Hindlimb muscle (tissue), 1 donor: ENCODE measurements at places on chromosomes 13 and 19. TPM values are rescaled to one million over a fixed set of nuclear protein-coding genes. Genes with fewer than 3 reads are reported as not detected.

GRCh38 chr19:18586306-18586705, 2.3 kb upstream of the REX1BD start:
- DNase-seq, result no peak

DNA sequence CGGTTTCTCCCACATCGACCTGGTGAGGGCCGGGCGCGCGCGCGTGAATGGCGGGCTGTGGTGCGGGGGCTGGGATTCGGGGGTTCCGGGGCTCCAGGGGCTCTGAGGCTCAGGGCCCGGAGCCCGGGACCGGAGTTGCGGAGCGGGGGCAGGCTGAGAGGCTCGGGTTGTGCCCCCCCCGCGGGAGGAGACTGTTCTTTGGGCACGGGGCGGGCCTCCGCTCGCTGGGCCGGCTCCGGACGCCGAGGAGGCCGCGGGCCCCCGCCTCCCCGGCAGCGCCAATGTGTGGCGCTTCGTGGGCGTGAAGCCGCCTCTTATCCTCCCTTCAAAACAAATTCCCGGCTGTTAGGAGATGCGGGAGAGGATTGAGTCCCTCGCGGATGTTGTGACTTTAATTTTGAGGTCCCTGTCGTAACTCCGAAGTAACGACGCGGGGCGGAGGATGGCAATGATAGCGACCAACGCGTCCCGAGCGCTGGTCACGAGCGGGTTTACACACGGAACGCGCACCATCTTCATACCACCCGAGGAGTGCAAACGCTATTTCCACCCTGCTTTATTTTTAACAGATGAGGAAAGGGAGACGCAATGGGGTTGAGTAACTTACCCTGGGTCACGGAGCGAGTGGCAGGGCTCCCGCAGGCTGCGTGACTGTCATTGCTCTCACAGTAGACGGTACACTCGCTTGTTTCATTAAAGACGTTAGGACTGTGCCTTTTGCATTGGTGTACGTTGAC, 536 bp downstream of the UBA2 start:
- DNase-seq, result peak; percentile 35

DNA sequence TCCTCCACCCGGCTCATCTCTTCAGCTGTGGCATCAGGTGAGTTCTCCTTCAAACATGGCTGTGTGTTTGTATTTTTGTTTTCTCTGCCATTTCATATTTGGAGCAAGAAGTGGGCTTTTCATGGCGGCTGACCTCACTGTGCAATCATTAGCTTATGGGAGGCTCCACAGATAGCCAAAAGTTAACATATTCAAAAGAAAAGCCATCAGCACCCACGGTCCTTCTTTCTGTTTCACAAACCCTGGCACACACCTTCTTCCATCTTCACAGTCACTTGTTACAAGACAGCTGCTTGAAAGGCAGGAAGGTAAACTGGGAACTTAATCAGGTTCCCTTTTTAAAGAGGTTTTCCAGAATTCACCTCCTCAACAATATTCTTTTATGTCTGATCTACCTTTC, 69.3 kb upstream of the ATP12A start:
- DNase-seq, result no peak

- no peak for DNase-seq
Observed at GRCh38 chr13:42168496-42168895, 103.5 kb upstream of the AKAP11 start.

DNA sequence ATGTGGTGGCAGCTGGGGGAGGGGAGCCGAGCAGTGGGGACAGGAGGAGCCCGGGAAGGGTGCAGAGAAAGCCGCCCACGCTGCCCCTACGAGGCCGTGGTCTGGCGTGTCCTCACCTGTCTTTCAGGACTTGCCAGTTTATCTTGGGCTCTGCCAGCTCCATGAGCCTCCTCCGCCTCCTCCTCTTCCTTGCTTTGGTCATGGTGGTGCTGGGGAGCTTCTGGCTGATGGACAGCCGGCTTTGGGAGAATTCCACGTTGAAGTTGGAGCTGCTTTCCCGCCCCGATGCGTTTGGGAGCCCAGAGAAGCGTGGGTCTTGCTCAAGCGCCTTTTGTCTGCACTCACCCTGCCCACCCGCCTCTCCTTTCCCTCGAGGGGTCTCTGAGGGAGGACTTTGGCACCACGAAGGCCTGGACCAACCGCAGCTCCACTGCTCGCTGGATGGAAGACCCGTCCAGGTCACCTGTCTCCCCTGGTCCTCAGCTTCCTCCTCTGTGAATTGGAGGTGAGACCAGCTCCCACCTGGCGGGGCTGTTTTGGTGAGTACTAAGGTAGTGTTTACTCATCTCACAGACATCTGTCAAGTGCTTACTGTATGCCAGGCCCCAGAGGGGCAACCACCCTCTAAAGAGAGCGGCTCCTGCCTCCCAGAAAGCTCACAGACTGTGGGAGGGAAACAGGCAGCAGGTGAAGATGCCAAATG, 29.7 kb upstream of the MIER2 start:
- DNase-seq, result no peak

DNA sequence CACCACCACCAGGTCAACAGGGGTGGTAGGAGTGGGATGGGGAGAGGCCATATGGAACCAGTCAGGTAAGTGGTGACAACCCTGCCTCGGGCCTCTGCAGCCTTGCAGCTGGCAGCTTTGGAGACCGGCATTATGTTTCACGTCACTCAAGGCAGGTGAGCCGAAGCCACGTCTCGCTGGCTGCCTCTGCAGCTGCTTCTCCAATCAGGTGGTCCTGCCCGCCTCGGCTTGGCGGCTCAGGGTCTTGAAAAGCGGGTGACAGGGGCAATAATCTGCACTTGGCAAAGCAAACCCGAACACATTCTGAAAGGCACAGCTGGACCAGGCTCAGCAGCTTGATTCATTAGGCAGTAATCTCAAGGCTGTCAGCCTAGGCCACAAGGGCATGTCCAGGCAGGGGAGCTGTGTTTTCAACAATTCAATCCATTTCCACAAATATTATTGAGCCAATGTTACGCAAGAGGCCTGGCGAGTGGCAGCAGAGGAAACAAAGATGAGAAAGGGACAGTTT, 77.4 kb upstream of the PCDH8 start:
- DNase-seq, result no peak

- DNase-seq, result no peak
Observed at GRCh38 chr19:13229246-13229645, 79.0 kb downstream of the IER2 start.

- peak; percentile 35 for DNase-seq
Observed at GRCh38 chr19:17243830-17244617, 1.7 kb downstream of the NR2F6 start.

- DNase-seq, result no peak
Observed at GRCh38 chr19:32630338-32630737, 44.6 kb downstream of the ANKRD27 start.

DNA sequence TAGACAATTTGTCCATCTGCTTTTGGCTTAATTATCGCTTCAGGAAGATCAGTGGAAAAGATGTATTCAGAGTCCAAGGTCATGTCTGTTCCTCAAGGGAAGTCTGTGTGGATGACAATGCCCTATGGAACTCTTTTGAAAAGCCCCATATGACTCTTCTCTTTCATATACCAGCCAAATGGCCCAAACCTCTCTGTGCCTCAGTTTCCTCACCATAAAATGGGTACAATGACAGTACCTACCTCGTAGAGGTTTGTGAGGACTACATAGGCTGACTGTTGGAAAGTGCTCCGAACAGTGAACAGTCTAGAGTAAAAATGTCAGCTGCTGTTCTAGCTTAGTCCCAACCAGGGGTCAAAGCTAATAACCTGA, 104.6 kb downstream of the COL4A2 start:
- no peak for DNase-seq

GRCh38 chr19:6413721-6414643, 10.6 kb downstream of the KHSRP start:
- DNase-seq, result no peak

- no peak for DNase-seq
Observed at GRCh38 chr13:112522578-112522977, 65.4 kb downstream of the TUBGCP3 start.

- DNase-seq, result no peak
Observed at GRCh38 chr13:112434937-112435523, 58.9 kb downstream of the SPACA7 start.

DNA sequence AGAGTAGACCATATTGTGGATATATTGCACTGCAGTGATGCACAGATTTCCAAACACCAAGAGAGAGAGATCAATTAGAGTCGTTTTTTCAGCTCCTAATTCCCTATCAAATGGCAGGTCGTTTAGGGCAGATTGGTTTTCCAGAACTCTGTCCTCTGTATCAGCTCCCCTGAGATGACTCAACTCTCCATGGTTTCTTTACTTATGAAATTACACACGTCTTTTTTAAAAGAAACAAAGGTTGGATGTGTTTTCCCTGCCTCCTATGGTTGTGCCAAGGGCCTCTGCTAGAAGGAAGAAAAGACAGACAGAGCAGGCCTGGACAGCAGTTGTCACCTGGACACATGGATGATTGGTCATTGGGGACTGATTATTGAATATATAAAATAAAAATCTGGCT, 478.1 kb upstream of the NBEA start:
- no peak for DNase-seq

DNA sequence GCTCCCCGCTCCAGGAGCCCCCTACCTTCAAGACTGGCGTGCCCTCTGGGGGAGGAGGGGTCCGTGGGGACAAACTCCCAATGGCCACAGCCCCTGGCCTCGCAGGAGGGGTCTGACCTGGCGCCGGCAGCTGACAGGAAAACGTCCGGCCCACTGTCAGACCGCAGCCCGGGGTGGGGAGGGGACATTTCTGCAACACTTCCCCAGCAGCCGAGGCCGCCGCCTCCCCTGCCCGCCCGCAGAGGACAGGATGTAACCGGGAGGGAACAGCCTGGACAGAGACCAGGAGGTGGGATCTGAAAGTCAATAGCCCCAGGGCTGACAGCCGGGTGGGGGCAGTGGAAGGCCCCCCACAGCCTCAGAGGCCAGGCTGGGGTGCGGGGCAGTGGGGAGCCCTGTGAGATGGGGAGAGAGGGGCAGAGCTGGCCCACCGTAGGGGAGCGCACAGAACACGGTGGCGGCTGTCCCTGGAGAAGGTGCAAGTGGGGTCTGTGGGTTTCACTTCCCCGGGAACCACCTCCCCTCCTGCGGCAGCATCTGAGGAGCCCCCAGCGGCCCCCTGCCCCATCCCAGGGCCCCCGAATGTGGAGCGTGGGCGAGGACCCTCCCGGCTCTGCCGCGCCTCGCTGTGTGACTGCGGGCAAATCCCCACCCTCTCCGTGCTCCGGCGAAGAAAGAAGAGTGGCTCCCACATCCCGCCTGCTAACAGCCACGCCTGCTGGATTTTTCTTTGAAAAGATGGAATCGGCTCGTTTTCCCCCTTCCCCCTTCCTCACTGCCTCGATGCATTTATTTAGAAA, at the start of gene PEAK3:
PEAK3 (minus strand) TSS at position 114 of the 800 bp plus-strand sequence. CDS start 1,244 bp downstream, outside the sequence.
- peak; percentile 66 for DNase-seq

GRCh38 chr13:67299751-67300150, 69.6 kb upstream of the PCDH9 start:
- no peak for DNase-seq

DNA sequence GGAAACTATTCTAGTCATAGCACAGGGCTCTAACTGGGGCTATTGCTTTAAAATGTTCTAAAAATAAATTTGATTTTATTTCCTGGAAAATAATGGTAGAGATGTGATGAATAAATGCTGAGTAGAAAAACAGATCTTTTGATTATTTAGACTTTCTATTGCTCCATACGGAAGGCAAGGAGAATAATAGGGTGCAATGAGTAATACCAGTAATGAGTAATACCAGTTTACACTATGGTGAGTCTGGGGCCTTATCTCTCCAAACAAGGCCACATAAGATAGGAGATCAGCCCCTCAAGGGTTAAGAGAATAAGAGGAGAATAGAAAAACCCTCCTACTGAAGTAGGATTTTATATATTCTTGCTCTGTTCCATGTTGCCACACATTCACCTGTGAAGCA, 390.4 kb downstream of the KLF5 start:
- no peak for DNase-seq

GRCh38 chr13:73059460-73060250, 850 bp downstream of the KLF5 start:
- peak; percentile 38 for DNase-seq

DNA sequence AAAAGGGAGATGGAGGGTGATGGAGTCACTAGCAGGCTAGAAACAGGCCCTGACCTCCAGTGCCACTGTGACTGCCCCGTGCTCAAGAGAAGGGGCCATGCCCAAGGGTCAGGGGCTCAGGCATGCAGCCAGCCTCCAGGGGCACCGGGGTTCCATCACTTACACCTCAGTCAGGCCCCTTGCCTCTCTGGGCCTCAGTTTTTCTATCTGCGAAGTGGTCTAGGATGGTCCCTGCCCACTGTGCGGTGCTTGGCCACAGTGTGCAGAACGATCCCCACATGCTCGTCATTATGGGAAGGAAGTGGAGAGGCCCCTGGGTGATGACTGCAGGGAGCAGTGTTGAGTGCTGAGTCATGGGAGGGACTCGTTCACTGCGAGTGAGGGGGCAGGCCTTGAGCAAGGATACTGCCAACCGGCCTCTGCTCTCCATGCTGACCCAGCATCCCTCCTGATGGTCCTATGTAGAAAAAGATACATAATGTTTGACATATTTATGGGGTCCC, 23.1 kb downstream of the TMED1 start:
- peak; percentile 41 for DNase-seq

DNA sequence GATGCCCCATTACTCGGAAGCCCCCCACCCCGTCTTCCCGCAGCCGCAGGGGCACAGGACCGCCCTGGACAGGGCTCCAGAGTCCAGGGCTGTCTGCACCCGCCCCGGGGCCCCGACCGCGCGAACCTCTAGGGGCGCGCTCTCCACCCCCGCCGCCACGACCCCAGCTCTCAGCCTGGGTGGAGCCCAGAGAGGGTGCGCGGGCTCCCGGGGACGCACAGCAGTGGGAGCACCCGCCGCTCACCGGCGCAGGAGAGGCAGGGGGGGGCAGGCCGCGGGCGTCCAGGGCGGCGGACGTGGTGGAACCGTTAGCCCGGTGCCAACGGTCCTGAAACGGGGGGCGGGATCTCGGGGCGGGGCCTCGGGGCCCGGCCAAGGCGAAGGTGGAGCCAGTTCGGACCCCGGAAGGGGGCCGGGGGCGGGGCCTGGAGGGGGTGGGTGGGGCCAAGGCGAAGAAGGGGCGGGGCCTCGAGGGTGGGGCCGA, at the start of gene ATP8B3:
ATP8B3 (minus strand) TSS at position 335 of the 484 bp plus-strand sequence. CDS start 540 bp downstream, outside the sequence.
- DNase-seq, result no peak

DNA sequence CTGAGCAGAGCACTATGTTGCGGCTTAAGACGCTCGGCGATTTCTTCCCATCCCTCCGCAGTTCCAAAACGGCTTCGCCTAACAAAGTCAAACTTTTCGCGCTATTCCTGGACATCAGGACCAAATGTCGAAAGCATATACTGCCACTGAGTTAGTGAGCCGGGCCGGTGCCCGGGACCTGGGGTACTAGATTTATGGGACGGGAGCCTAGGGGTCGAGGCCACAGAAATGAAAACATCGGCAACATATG, 699 bp downstream of the RCBTB2 start:
- DNase-seq, result no peak

The IZUMO4 gene
- 2.9 TPM for polyA plus RNA-seq

The ZNF253 gene
- 11.9 TPM for polyA plus RNA-seq

The ZNF90 gene
- polyA plus RNA-seq, result 5.1 TPM

The SCGB2B2 gene
- 0.90 TPM for polyA plus RNA-seq

The CGB1 gene
- polyA plus RNA-seq, result not detected

The NLRP11 gene
- polyA plus RNA-seq, result not detected

The ATP8A2 gene
- polyA plus RNA-seq, result 1.6 TPM

The B3GNT3 gene
- polyA plus RNA-seq, result 0.14 TPM

The SPACA4 gene
- polyA plus RNA-seq, result not detected

The KRTDAP gene
- polyA plus RNA-seq, result 6.6 TPM

The SKA3 gene
- polyA plus RNA-seq, result 4.0 TPM
